NCI-H2081 (cell line): ENCODE measurements at places on chromosomes 16 and 17.
A peak's percentile ranks its signal among the peaks of the same experiment; 100 is the strongest.

- DNase-seq: no peak
These were observed 612.1 kb upstream of the SALL1 start for GRCh38 chr16:51763072-51763661.

- no peak for DNase-seq
These were observed 2.3 kb upstream of the ITGA3 start for GRCh38 chr17:50053654-50053960.

- no peak for DNase-seq
These were observed 298.2 kb downstream of the HAPSTR1 start for GRCh38 chr16:9389543-9390207.

DNA sequence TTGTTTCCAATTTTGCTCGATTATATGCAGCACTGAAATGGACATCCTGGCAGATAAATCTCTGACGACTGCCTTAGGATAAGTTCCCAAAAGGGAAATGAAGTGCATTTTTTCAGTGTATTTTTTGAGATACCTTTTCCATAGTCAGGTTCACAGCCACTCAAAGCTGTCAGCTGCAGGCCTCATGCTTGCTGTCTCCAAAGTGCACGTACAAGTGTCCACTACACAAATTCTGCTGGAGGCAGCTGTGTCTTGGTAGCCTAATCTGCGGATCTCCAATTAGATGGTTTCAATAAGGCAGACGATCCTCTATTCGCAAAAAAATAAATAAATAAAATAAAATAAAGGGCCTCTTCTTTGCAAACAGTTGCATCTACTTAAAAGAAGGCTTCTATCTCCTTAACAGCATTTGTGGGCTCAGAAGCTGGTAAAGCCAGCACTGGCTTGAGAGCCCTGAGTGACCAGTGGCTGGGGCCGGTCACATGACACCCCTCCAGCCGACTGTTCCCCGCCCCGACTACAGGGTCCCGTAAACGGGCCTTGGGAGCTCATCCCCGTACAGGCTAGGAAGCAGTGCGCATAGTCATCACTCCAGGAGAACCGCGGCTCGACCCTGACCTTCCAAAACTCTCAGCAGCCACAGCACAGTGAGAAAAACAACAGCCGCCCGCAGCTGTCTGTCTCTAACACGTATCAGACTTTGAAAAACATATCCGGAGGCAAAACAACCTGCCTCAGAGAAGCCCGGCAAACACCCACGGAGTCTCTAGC, 18.8 kb downstream of the RPH3AL start:
- DNase-seq: no peak

GRCh38 chr16:5649762-5650743, 552.5 kb upstream of the EEF2KMT start:
- no peak for DNase-seq

DNA sequence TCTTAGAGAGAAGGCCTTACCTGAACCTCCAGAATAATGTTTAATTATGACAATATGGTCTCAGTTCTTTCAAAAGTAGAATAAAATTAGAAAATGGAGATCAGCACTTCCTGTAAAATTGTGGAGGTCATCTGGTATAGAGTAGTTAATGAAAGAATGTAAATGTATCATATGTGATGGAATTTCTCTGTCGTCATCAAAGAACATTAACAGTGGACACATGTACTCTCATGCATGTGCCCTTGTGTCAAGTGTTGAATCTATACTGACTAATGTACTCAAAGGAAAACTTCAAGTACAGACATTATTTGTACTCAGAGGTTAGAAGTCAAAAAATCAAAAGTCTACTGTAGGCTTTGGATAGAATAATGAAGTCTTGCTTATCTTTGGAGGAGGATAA, 129.2 kb upstream of the MYOCD start:
- DNase-seq: no peak

DNA sequence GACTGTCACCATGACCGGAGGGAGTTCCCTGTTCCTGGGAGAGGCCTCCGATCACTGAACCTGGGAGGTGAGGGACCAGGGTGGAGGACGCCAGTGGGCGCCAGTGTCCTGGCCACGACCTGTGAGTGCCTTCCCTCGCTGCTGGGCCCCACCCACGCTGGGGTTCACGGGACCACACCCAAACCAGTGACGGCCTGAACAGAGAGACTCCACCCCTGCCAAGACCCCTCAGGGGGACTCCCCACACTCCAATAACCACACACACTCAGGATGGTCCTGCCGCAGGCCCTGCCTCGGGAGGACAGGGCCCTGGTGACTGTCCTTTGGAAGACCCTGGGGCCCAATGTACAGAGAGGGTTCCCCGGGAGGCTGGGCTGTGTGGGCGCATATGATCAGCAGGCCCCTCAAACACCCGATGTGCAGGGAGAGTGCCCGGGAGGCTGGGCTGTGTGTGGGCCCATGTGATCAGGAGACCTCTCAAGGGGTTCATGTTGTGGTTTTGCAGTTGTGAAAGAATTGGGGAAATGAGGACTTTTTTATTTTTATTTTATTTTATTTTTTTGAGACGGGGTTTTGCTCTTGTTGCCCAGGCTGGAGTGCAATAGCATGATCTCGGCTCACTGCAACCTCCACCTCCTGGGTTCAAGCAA, 26.6 kb downstream of the TPSD1 start:
- no peak for DNase-seq

DNA sequence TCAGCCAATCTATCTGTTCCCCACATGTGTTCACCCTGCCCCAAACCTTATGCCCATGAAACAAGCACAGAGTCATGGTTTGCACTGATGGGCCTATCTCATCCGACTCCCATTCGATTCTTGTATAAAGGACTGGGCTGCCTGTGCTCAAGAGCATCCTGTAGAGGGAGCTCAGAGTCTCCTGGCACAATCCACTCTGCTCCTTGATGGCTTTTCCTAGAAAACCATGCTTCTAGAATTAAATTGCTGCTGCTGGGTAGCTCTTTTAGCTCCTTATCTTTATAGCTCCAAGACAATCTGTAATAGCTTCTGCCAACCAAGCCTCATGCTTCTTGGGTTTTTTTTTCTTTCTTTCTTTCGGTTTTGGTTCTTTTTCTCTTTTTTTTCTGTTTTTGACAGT, 9.7 kb downstream of the ZNF19 start:
- DNase-seq: peak; percentile 2

- DNase-seq: no peak
These were observed 91.8 kb downstream of the RMI2 start for GRCh38 chr16:11437069-11437468.

- DNase-seq: peak; percentile 74
These were observed 9.8 kb downstream of the SLC16A3 start for GRCh38 chr17:82238472-82239201.

DNA sequence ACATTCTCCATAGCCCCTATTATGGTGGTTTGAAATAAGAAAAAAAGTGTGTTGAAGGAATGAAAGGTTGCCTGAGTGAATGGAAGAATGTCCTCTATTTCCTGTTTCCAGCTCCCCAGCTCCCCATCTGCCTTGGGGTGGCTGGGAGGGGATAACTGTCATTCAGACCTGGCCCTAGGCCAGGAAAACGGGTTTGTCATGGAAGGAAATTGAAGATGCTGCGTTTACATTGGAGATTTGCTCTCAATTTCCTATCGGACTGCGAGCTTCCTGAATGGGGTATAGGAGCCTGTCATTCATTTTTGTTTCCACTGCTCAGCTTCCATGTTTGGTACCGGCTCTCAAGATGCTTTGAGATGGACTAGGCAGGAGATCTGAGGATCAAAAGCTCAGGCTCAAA, 2.2 kb upstream of the FZD2 start:
- peak; percentile 22 for DNase-seq

- DNase-seq: peak; percentile 67
These were observed 955 bp downstream of the ACLY start for GRCh38 chr17:41917679-41918313.

DNA sequence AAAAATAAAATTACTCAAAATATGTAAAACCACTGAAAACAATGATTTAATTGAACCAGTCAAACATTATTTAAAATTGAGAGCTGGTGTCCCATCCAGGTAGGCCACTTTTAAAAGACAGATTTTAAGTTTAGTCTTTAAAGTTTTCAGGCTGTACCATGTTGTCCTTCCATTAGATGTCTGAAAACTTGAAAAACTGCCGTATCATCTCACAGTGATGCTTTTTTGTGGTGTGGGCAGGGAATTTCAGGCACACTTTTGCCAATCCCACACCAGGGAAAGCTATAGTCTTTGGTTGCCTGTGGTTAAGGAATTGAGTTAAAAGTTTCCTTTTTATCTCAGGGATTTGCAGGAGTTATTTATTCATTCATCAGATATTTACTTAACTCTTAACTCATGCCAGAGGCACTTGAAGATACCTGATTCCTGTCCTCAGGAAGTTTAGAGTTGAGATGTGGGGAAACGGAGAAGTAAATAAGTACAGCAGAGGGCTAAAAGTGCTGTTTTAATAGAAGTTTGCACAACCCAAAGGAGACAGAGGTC, 3.2 kb downstream of the SNTB2 start:
- DNase-seq: no peak

- DNase-seq: no peak
These were observed 18.9 kb downstream of the SNX11 start for GRCh38 chr17:48126532-48126850.

DNA sequence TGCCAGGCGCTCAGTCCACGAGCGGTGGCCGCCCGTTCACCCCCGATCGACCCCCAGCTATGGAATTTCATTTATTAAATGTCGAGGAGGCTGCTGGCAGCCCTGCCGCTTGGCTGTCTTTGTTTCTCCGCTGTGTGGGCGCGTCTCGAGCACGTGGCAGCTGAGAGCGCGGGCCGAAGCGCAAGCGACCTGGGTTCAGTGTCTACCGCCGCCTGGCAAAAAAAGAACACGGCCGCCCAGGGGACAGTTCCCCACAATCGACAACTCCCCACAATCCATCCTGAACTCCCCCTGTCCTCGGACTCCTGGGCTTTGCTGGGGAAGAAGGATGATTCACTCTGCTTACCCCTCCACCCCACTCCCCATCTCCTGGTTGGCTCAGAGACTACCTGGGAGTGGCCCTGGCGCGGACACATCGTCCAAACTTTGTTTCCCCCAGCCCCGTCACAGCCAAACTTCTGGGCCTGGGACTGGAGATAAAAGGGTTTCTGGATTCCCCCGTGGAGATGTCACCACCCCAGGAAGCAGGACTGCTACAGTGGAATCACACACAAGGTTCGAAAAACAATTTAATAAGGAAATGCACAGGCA, 1.7 kb upstream of the ANKRD13B start:
- DNase-seq: peak; percentile 77

GRCh38 chr16:55701442-55702319, 45.9 kb downstream of the SLC6A2 start:
- DNase-seq: peak; percentile 50

GRCh38 chr16:65790768-65791167, 575.7 kb upstream of the CDH5 start:
- DNase-seq: no peak

- DNase-seq: peak; percentile 22
These were observed 10.2 kb downstream of the RNF213 start for GRCh38 chr17:80270836-80271235.

DNA sequence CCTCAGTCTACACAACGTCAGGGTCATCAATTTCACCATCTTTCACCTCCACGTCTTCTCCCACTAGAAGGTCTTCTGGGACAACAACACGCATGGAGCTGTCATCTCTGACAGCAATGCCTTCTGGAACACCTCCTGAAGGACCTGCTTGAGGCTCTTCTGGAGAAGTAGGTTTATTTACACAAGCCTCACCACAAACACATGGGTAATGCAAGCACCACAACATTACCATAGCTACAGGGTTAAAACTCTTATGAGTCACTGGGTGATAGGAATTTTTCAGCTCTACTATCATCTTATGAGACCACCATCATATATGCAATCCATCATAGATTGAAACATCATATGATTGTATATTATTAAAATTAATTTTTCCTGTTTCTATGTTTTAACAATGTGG, 215.4 kb downstream of the CHD9NB start:
- no peak for DNase-seq

- DNase-seq: peak; percentile 90
These were observed 12.8 kb downstream of the EVPL start for GRCh38 chr17:76014100-76014924.

DNA sequence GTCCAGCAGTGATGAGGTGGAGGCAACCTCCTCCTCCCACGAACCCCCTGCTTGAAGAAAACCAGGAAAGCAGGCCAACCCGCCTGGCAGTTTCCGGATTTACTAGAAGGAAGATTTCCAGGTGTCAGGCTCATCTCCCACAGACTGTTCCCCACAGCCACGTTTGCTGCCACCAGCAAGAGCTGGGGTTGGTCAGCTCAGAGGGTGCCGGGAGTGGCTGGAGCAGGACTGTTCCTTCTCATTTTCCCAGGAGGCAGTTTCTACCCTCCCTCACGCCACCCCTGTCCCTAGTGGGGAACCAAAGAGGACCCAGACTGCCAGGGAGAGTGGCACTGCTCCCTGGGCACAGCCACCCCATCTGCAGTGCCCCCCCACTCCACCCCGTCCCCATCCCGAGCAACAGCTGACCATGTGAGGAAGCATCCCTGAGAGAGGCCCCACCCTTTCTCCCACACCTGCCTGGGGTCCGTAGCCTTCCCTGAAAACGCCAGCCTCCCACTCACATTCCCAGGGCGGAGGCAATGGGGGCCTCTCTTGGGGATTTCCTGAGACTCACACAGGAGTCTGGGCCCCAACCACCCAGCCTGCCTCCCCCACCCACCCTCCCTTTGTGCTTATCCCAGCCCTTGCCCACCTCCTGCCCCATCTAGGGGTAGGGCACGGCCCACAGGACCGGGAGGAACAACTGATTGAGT, 5.9 kb downstream of the KRT17 start:
- no peak for DNase-seq

DNA sequence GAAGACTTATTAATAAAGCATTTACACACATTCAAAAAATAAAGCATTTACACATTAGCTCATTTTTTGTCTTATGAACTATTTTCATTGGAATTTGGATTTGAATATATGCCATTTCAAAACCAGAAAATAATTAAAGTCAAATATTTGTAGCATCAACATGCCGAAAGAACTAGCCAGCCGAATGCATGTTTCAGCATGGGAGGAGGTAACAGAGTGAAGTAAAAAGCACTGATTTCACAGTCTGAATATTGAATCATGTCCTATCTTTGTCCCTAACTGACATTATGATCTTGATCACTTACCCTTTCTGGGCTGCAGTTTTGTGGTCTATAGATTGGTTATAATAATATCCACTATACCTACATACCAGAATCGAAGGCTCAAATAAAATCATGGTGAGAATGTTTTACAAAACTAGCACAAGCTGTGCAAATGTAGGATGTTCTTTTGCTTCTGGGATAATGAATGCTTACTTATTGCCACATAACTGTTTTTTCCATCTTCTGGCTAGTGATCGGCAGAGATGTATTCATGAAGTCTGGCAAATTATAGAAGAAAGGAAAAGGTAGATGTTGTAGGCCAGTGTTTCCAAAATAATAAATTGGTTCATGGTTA, 84.7 kb downstream of the TUBD1 start:
- DNase-seq: no peak

DNA sequence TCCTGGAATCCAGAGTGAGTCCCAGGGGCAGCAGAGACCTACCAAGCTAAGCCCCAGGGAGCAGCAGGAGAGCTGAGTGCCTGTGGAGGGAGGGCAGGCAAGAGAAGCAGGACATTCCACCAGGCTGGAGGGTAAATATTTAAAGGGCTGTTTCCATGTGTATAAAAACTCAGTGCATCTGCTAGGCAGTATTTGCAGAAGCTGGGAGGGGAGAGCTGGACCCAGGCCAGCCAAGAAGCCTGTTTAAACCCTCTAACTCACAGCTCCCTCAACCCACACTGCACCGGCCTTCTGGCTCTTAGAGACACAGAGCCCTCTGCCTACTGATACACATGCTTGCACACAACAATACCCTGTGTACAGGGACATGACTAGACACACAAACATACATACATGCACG, 22.5 kb upstream of the TMEM132E start:
- no peak for DNase-seq

GRCh38 chr17:58200024-58200633, 7.6 kb downstream of the EPX start:
- DNase-seq: peak; percentile 46
